Bone marrow (tissue), 2 donors: ENCODE measurements at places on chromosomes 5 and 9.

- DNase-seq, result no peak
Measured at GRCh38 chr5:66553368-66553912, 42.8 kb upstream of the MAST4 start.

DNA sequence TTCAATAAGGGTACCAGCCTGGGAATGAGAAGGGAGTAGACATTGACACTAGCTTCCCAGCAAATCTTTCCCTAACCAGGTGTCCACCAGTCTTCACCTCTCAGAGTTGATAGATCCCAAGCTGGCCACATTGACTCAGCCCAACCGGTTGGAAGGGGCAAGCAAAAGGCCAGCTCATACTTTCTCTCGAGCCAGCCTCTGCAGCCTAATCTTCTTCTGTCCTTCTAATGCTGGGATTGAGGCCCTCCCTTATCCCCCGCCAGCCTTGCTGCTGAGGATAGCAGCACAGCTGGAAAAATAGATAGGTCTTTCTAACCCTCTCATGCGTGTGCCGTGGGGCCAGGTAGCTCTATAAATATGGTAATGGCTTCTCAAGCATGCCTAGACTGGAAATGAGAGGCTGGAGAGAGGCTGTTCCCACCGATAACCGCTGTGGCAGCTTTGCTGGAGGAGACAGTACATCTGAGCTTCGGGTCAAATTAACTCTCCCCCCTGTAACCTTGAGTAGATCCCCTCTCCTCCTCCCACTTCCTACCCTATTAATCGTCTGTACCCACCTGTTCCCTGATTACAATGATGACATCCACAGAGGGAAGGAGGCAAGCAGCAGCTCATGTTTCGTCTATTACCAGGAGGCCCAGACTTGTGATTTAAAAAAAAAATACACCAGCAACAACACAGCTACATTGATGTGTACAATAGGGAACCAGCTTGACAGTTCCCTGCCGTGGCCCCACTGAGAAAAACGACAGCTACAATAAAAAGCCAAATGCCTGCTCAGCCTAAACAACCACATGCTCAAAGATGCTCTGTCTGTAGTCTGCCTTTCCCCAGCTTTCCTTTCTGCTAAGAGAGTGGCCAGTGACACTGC, 219.9 kb upstream of the BRINP1 start:
- DNase-seq, result no peak

GRCh38 chr9:114014044-114014443, 64.1 kb downstream of the AMBP start:
- DNase-seq, result no peak

DNA sequence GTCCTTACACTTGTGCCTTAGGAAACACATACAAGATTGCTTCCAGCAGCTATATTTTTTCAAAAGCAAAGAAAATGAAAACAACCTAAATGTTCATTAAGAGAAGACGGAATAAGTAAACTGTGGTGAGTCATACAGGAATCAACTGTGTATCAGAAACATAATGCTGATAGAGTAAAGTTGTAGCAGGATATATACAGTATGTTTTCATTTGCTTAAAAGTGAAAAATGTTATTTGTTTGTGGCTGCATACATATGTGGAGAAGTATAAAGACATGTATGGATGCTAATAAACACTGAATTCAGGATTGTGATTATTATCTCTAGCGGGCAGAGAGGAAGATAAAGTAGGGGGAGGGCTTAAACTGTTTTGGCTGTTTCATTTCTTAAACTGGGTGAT, 8.3 kb downstream of the DCTN4 start:
- DNase-seq, result no peak

- no peak for DNase-seq
Measured at GRCh38 chr5:307794-308579, 13.5 kb upstream of the AHRR start.

- DNase-seq, result no peak
Measured at GRCh38 chr9:107387409-107387808, 102.2 kb downstream of the KLF4 start.

- DNase-seq, result no peak
Measured at GRCh38 chr5:36017004-36017403, 25.8 kb upstream of the UGT3A1 start.

DNA sequence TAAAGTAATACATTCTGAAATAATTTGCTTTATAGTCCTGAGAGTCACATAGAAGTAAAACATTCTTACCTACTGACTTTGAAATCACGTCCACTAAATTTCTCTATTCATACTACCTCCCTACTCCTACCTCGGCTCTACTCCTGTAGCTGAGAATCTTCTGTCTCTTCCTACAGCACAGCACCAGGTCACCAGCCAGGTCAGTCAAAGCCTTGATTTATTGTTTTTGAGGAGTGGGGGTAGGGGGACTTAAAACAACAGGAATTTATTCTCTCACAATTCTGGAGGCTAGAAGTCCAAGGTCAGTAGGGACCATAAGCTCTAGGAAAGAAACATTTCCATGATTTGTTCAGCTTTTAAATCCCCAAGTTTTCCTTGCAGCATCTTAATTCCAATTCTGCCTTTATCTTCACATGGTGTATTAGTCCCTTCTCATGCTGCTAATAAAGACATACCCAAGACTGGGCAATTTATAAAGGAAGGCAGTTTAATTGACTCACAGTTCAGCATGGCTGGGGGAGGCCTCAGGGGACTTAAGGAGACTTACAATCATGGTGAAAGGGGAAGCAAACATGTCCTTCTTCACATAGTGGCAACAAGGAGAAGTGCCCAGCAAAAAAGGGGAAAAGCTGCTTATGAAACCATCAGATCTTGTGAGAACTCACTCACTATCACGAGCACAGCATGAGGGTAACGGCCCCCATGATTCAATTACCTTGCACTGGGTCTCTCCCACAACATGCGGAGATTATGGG, 49.6 kb upstream of the CCNG1 start:
- no peak for DNase-seq

- DNase-seq, result no peak
Measured at GRCh38 chr5:172902497-172903472, 56.4 kb upstream of the RPL26L1 start.

- DNase-seq, result no peak
Measured at GRCh38 chr5:9447691-9448090, 98.2 kb downstream of the SEMA5A start.

DNA sequence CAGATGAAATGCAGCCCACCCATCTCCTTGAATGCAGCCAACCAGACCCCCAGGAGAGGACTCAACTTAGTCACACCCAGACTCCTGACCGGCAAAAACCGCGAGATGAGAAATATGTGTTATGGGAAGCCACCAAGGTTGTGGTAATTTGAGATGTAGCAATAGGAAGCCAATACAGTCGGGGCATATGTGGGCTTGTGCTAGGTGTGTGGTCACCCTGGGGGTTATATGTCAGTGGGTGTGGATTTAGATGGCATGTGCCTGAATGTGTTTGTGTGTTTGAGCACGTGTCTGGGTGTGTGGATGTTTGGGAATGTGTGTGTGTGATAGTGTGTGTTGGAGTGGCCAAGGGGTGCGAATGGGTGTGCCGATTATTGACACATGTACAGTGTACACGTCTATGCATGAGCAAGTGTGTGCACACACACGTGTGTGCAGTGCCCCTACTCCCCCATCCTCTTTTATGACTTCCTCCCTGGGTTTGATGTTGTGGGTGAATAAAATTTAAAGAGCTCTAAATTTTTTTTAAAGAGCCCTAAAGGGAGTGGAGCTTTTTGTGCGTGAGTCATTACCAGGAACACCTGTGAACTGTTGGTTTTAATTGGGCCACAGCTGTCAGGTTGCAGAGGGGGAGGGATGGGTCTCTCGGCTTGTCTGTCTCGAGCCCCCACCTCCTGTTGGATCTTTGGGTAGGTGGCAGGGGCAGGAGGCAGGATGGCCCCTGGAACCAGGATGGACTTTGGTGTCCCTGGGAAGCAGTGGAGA, 86.8 kb downstream of the LHX2 start:
- no peak for DNase-seq

DNA sequence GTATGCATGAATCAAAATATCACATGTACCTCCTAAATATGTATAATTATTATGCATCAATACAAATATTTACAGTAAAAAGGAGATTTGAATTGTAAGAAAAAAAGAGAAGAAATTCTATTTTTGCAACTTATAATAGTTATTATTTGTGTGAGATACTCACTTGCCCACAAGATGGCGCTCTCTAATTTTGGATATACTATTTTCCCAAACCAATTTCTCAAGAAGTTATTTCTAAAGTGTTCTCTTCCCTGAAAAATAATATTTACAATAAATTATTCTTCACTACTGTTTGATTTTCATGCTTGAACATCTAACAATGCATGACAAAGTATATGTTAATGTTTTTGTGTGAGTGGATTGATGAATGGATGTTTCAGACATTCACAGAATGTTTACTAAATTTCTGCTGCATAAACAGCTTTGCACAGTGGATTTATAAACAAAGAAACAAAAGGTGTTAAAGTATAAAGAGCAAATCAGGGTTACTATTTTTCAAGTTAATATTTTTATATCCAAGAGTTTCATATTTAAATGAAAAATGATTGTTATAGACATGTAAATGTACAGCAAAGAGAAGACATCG, 503.4 kb downstream of the PDE4D start:
- no peak for DNase-seq

DNA sequence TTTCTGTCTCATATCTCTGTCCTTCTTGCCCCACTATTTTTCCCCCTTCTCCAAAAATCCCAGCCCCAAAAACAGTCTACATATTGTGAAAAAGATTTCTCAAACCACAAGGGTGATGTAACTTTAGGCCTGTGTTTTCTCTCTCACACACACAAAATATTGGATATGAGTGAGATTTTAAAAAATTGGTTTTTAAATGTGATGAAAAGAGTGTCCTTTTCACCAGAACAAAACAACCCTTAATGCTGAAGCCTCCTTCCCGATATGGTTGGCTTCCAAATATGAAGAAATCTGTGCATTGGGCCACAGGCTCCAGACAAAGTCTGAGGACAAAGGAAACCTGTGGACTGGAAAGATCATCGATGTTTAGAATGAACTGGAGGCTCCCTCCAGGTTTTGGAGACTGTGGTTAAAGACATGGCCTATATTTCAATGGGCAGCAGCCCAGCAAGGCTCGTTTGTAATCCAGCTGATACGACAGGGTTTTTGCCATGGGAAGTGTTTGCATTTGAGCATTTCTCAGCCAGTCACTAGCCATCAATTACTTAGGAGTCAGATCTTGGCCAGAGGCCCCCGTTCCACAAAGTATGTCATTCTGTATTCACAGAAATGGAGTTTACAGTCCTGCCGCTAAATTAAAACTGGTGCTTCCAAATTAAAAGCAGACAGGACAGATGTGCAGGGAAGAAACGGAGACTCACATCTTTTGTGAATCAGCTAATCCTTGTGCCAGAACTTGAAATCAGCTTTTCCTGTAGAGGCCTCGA, 546.3 kb downstream of the EBF1 start:
- no peak for DNase-seq

DNA sequence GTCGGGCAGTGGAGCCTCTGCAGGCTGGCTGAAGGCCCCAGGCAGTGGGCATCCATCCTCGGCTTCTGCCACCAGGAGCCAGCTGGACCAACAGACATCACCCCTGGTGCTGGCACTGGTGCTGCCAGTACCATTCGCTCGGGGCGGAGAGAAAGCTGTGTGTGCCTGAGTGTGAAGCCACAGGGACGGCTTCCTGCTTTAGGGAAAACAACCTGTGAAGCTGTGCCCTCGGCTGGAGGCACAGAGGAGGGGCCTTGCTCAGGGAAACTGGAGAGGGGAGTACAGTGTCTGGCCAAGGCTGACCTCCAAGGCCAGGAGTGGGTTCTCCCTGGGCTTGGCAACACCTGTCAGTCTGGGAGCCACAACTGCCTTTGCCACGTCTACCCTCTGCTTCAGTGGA, 38.3 kb downstream of the NEK6 start:
- no peak for DNase-seq

- no peak for DNase-seq
Measured at GRCh38 chr5:66351813-66352212, 207.7 kb downstream of the SREK1 start.

DNA sequence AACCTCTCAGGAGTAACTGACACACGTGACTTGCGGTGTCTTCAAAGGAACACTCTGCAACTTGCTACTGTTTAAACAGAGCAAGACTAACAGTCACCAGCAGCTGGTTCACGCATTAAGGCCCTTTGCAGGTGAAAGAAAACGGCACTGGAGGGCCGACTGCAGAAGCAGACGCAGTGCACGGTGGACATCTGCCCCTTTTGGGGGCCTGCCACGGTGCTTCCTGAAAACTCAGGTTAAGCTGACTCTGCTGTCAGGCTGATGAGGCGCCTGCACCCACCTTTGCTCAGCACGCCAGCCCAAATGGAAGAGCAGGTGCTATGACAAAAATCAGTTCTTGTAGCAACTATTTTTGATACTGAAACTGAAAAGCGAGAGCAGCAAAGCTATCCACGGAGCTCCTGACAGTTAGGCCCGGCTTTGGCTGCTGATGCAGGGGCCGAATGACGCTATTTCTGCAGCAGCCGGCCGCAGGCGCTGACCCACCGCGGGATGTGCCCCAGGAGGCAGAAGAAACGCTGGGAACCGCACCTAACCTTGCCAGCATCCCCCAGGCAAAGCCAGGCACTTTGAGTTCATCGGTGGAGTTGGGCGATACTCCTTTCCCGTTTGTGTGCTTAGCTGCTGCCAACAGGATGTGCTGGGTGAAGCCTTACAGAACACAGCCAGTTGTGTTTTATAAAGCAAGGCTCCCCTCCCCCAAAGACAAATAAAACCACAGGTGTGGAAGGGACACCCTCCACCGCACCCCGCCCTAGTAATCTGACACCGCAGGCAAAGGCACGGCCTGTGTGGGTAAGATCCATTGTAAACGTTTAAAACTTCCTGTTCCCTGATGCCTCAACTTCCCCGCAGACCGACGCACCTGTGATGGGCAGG, 21.1 kb upstream of the TERT start:
- DNase-seq, result no peak

- DNase-seq, result no peak
Measured at GRCh38 chr9:112631313-112632070, 86.4 kb downstream of the INIP start.

DNA sequence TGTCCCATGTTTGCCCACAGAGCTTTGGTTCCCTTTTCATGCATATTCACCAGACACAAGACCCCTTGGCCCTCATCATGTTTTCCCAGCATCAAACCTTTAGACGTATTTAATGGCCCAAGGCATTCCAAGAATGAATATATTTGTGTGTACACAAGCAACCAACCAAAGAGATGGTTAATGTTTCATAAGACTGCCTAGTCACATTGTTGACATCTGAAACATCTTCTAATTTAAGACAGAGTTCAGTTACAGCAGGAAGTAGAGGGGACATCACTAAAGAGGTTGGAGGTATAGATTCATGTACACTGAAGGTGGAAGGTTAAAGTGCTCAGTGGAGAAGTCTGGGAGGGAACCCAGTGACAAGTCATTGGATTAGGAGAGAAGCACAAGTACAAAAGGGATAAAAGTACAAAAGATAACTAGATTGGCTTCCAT, 49.1 kb downstream of the SUSD1 start:
- no peak for DNase-seq

DNA sequence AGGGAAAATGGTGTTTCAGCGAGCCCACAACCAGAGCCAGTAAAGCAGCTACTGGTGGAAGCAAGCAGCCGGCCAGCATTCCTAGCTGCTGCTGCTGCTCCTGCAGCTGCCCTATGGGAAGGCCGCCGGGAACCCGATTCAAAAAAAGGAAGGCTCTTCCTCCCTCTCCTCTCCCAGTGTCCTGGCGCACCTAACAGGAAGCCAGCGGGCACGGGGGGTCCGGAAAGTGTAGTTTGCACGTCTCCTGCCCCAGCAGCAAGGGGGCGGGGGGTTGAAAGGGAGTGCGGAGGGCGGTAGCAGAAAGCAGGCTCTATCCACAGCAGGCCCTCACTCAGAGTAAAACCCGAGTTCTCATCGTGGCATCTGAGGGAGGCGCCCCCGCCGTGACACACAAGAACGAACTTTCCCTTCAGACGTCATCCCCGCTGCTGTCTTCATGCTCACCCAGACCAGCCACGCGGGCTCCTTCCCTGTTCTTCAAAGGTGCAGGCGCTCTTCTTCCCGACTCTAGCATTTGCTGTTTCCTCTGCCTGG, 16.5 kb downstream of the GRXCR2 start:
- DNase-seq, result no peak
